ENCODE measurements at places on chromosomes 5 and 9. TPM values are rescaled to one million over a fixed set of nuclear protein-coding genes. Genes with fewer than 3 reads are reported as not detected.

DNA sequence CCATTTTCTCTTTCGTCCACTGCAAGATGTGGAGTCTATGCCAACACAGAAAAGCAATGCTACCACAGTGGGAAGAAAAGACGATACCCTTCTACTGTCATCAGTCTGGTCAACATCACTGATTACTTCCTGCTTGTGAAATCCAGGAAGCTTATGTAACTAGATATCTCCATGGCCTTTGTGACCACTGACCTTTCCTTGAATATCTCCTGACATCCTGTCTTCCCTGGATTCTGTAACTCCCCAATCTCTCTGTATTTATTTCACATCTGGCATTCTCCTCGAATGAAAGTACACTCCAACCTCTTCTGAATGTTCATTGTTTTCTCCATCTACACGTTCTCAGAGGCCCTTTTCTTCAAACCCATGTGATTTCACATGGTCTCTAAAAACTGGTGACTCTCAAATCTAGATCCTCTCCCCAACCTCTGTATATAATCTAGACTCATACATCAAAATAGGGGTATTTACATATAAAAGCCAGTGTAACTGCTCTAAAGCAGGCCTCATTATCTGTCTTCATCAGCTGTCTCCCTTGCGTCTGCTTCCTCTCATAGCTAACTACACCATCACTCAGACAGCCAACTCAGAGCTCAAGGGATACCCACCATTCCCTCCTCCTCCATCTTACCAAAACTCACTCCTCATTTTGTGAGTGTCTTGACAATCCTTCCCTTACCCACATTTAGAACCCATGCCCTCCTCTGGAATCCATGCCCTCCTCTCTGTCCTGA is 156.8 kb downstream of the SEMA5A start:
- no peak for DNase-seq

- no peak for DNase-seq
Measured at GRCh38 chr5:59684388-59685190, 208.9 kb downstream of the PDE4D start.

GRCh38 chr5:17157916-17158529 is 59.4 kb upstream of the BASP1 start:
- DNase-seq, result no peak

DNA sequence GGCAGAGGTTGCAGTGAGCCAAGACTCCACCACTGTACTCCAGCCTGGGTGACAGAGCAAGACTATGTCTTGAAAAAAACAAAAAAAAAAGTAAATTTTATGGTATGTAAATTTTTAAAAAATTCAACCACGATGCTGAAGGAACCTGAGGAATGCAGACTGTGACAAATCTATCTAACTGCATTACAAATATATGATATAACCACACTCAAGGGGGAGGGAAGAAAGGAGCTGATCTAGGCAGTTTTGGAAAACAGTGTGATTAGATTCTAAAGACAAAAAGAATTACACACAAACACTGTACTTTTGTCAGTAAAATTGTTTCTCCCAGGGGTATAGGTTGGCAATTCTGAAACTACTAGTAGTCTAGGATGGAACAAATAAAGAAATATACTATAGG is 17.0 kb downstream of the LARS1 start:
- no peak for DNase-seq

DNA sequence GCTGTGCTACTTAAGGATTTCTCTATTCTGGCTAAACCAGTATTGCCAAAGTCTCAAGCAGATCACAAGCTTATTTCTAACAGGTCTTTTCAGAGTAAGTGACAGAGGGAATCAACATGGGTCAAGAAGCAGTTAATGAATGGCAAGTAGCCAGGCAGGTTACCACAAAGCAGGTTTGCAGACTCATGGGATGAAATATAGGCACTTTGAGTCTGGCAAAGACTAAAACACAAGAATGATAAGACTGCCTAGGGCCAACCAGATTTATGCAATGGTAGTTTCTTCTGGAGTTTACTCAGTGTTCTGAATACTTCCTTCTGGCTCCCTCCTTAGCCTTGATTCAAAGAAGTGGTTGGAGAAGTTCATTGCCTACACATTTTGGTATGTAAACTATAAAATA is 3.6 kb downstream of the HMGCS1 start:
- DNase-seq, result no peak

Gene ENTR1
- polyA plus RNA-seq, result 66.7 TPM

Gene PTGES
- 58.8 TPM for polyA plus RNA-seq

Gene PCDHGB3
- 0.16 TPM for polyA plus RNA-seq

Gene PCDHA9
- not detected for polyA plus RNA-seq
